ENCODE measurements at places on chromosomes 6 and 20. TPM values are rescaled to one million over a fixed set of nuclear protein-coding genes. Genes with fewer than 3 reads are reported as not detected.

Gene BEND6
- total RNA-seq: not detected

DNA sequence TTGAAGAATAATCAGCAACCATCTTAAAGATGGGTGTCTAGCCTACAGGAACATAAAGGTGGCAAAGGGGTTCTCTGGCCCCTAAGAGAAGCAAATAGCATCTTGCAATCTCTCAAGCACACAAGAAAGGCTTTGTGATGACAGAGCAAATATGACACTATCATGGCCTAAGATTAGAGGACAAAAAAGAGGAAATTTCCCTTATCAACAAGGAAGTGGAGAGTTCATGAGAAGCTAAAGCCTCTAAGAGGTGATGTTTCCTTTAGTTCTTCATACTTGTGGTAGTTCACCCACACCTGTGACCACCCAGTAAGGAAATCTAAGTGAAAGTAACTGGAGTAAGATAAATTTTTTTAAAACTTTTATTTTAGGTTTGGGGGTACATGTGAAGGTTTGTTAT lies 88.4 kb downstream of the OLIG3 start:
- H3K36me3 ChIP-seq: no peaks in the 10 kb centered on the region
- peaks cover 7% of the 10 kb centered on the region for H3K4me1 ChIP-seq
- H3K27me3 ChIP-seq: peaks cover 4% of the 10 kb centered on the region
- H3K27ac ChIP-seq: no peak overlapping the region

DNA sequence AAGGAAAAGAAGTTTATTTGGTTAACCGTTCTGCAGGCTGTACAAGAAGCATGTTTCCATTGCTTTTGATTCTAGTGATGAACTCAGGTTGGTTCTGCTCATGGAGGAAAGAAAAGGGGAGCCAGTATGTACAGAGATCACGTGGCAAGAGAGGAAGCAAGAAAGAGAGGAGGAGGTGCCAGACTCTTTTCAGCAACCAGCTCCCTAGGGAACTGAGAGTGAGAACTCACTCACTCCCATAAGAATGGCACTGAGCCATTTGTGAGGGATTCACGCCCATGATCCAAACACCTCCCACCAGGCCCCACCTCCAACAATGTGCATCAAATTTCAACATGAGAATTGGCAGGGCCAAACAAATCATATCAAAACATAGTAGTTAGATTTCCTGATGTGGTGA lies 649.1 kb downstream of the EPM2A start:
- no peak overlapping the region for H3K27ac ChIP-seq
- H3K4me1 ChIP-seq: no peaks in the 10 kb centered on the region
- no peaks in the 10 kb centered on the region for H3K36me3 ChIP-seq
- peaks cover 5% of the 10 kb centered on the region for H3K27me3 ChIP-seq
- H3K4me3 ChIP-seq: no peak overlapping the region

DNA sequence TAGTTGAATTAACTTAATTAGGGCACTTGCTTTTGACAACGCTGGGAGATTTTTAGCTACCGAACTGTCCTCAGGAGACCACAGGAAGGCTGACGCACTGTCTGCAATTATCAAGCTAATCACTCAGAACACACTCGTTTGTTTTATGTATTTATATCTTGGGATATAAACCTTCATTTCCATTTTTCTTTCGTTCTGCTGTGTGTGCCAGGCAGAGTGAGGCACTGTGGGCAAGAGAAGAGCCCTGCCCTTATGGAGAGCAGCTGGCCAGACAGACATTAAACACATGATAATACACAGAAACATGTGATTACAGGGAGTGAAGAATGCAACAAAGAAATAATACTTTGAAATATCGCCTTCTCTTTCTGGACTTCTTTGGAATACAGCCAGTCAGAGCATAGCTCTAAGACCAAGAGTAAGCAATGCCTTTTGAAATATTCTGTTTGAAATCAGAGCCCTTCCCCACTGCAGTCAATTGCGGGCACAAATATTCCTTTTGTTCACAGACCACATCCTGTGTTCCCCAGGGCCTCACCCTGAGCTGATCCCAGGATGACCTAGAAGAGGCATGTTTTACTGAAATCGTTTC lies 96.8 kb downstream of the ANKRD60 start:
- peaks cover 12% of the 10 kb centered on the region for H3K4me1 ChIP-seq
- H3K4me3 ChIP-seq: no peak overlapping the region
- H3K27me3 ChIP-seq: peaks cover 53% of the 10 kb centered on the region
- H3K36me3 ChIP-seq: no peaks in the 10 kb centered on the region
- no peak overlapping the region for H3K27ac ChIP-seq

DNA sequence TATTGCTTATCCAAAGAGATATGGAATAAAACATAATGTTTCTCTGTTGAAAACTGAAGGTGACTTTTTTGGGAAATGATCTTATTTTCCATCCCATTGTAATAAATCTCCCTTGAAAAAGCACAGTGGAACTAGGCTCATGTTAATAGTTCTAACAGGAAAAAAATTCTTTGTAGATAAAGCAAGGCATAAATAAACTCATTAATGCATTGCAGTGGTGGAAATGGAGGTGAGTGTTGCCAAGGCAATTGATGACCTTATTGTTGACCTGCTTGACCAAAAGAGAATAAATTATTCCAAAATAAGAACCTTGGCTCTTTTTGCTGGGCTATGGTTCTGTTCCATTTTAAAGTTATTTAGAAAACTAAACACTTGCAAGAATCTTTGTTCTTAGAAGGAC lies 55.2 kb downstream of the TRMT11 start:
- DNase-seq: no peak
- no peak overlapping the region for H3K27ac ChIP-seq
- H3K27me3 ChIP-seq: no peaks in the 10 kb centered on the region
